ENCODE measurements at places on chromosomes 7 and 10.

GRCh38 chr10:71177651-71178199, 34.6 kb upstream of the UNC5B start:
- DNase-seq: peak; percentile 7

- peak; percentile 70 for DNase-seq
Observed at GRCh38 chr10:19966751-19967150, 150.5 kb downstream of the PLXDC2 start.

DNA sequence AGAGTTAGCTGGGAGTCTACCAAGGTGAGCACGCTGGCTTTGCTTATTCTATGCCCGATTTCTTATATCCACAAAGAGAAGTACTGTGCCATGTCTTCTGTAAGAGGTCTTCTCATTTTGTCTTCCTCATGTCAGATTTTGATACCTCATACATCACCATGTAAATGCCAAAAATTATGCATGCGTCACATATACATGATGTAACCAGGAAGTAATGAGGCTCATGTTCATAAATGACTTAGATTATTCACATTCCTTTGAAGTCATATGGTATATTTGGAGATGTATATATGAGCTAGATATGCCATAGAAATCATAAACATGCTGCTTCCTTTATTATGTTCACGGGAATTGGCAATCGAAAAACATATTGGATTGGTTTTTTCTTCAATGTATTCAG, 97.7 kb upstream of the CELF2 start:
- no peak for DNase-seq

DNA sequence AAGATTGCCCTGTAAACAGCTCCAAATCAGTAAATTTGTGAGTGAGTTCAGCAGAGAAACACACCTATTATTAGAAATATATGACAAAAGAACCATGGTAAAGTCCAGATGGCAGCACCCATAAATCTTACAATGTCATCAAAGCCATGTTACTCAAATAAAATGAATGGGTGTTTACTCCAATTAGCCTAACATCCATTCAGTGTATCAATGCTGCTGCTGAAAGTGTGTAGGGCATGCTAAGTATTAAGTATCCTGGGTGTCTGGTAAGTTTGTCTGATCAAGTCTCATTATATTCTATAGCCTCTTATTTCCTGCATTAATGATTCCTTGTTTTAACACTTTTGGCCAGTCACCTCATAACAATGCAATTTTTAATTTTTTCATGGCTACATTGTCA, 185.5 kb upstream of the STEAP4 start:
- DNase-seq: peak; percentile 52

GRCh38 chr7:95687759-95688343, 84.5 kb upstream of the DYNC1I1 start:
- DNase-seq: peak; percentile 47

DNA sequence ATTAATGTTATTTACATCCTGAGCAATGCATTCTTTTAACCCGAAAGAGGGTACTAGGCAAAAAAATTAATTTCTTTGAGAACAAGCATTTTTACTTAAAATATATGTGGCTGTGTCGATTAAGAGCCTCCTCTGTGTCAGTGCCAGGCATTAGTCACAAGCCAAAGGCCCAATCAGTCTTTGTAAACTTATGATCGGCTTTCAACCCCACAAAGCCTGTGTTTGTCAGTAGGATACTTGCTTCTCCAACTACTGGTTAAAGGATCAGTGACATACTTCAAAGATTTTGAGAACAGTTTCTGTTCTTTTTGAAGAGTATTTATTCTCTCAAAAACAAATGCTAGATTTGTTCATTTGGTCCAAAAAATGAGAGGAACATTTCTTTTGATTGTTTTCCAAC, 159.3 kb downstream of the NRCAM start:
- DNase-seq: no peak

- no peak for DNase-seq
Observed at GRCh38 chr7:46153583-46153950, 232.5 kb upstream of the IGFBP3 start.

- no peak for DNase-seq
Observed at GRCh38 chr7:149799397-149800168, 26.2 kb upstream of the ZNF467 start.

DNA sequence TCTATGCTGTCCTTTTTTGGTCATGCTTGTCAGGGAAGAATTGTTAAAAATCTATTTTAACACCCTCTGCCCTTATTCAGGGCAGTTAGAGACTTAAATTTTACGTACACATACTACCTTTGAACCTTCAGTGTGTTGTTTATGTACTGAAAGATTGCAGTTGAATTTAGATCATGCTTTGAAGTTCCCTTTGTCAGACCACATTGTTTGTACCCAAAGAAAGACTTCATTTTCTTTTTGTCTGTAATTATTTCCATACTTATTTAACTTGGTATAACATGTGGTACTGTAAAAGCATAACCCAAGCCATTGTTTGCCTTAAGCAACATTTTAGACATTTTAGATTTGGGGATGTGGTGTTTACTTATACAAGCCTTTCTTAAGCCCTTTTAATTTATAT, 96.1 kb downstream of the MMRN2 start:
- no peak for DNase-seq

GRCh38 chr7:47932016-47932415, 16.2 kb downstream of the PKD1L1 start:
- no peak for DNase-seq

- no peak for DNase-seq
Observed at GRCh38 chr10:20267734-20268133, 451.5 kb downstream of the PLXDC2 start.

DNA sequence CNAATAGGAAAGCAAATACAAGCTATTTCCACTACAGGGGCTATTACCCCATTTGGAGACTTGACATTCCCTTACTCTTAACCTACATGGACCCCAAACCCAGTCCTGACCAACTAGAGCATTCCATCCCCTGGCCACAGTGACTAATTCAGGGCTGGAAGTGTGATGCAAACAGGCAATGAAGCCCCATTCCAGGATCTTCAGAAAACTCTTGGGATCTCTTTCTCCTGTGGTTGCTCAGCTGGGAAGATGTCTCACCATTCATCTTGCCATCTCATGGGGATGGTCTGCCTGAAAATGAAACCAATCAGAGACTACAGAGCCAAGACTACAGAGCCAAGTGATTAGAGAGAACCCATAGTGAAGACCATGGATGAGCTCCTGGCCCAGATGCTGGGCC, 206.2 kb downstream of the ZNF365 start:
- no peak for DNase-seq

Measured in NCI-H524 (cell line).